Hippocampal formation (tissue), 2 donors: ENCODE measurements at places on chromosomes 5 and 9.

DNA sequence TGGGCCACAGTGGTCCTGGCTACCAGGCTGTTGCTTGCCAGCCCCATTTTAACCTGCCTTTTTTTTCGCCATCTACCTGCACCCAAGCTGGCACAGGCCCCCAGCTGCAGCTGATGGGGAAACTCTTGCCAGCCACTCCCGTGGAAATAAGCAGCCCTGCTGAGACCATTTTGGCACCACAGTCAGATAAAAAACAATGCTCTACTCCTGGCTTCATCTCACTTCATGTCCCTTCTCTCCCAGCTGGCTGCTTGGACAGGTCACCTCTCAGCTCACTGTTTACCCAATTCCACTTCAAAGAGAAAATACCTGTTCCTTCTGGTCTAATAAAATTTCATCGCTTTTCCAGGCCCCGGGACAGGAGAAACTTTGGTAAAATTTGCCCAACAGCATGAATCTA lies 322.6 kb upstream of the SLC30A5 start:
- no peak for DNase-seq

DNA sequence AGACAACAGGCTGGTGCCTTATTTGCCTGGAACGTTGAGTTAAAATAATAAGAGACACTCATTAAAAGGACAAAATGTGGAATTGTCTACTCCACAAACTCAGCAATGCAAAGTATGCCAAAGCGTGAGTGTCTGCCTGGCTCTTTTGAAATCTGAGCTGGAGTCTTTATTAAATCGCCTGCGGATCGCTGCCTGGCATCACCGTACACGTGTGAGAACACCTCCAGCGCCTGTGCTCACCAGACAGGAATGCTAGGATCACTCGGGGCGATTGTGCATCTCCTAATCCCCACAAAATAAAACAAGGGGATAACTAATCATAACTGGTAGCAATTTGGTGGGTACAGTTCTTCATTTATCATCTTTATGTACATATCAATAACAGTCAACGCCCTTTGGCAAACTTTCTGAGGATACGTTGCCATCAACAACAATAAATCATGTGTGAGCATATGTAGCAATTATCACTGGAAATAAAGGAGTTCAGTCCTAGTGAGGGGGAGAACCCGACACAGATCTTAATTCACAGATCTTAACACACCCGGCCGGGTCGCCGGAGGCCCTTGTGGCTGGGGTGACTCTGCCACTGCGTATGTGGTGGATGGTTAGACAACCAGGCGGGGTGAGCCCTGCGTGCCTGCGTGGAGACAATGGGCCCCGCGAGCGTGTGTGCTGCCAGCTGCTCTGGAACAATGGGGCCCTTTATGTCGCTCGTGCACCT lies 284.9 kb upstream of the IRX1 start:
- DNase-seq: peak; percentile 24

GRCh38 chr9:84303061-84303460 lies 37.5 kb downstream of the SLC28A3 start:
- no peak for DNase-seq

GRCh38 chr9:79801459-79801858 lies 229.7 kb downstream of the TLE4 start:
- no peak for DNase-seq

- DNase-seq: no peak
Measured at GRCh38 chr9:119998614-119999013, 581.4 kb downstream of the CDK5RAP2 start.

DNA sequence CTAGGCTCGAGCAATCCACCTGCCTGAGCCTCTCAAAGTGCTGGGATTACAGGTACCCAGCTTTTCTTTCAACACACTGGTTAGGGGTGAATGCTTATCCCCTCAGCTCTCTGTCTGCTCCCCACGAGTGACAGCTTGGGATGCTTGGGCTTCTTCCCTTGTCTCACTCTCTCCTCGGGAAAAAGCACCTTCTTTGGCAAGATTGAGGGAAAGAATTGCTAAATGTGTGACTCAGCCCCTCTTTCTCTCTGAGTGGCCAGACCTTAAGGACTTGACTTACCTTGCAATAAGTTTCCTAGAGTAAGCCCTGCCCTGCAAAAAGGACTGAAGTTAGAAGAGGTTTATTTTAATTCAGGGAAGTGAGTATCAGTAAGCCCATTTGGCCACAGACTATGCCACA lies 68.1 kb upstream of the ERBIN start:
- no peak for DNase-seq

- DNase-seq: peak; percentile 28
Measured at GRCh38 chr9:111037708-111038330, 451 bp downstream of the LPAR1 start.
